ENCODE measurements at places on chromosomes 13 and 19.
A peak's percentile ranks its signal among the peaks of the same experiment; 100 is the strongest.

- no peak for DNase-seq
These were observed 143.2 kb upstream of the ZNF536 start for GRCh38 chr19:30228835-30229524.

- no peak for DNase-seq
These were observed 258.9 kb upstream of the PCDH9 start for GRCh38 chr13:67489016-67489415.

- DNase-seq, result peak; percentile 85
These were observed 22.0 kb downstream of the MUC16 start for GRCh38 chr19:8988204-8988603.

GRCh38 chr13:98697791-98698190 is 54.7 kb downstream of the SLC15A1 start:
- no peak for DNase-seq

DNA sequence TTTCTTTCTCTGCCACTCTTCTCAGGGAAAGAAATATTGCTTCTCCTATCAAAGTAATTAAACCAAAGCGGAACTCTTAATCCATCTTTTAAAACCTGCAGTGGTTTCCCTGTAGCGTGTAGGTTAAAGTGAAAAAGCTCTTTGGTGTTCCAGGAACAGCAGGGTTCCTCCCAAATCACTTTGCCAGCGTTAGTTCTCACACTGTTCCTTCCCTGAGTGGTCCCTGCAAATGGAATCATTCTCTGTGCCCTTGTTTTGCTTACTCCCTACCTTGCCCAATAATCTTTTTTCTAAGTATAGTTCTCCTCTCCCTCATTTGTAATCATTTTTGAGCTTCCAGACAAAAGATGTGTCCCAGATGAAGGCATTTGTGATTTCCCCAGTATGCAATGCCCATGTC is 207.5 kb downstream of the HS6ST3 start:
- no peak for DNase-seq

- no peak for DNase-seq
These were observed 54.2 kb upstream of the PTPRS start for GRCh38 chr19:5394551-5395505.
